ENCODE measurements at places on chromosomes 16 and 17.

DNA sequence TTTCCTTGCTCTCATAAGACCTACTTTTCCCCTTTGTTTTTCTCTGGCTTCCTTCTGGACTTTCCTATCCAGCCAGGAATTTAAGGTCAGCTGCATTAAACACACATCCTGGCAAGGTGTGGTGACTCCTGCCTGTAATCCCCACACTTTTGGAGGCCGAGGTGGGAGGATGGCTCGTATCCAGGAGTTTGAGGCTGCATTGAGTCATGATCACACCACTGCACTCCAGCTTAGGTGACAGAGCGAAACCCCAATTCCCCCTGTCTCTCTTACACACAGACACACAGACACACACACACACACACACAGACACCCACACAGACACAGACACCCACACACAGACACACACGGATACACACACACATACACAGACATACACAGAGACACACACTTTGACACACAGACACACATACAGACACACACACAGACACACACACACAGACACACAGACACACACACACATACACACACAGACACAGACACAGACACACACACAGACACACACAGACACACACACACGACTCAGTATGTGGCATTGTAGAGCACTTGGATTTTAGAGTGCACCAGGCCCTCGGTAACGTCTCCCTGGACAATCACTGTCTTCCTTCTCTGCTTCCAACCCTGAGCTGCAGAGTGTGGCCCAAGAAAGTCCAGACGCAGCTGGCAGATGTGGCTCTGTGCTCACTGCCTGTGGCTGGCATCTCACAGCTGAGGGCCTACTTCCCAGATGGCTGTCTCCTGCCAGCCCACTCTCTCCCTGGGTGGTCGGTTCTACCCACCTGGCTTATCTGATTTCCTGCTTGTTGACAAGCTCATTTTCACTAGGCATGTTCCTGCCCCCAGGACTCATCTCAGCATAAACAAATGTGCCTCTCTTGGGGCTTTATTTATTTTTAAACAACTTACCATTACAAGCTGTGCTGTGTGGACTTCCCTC, 39.0 kb downstream of the NLRP1 start:
- no peak for DNase-seq

GRCh38 chr17:81374890-81375289, 20.4 kb upstream of the BAHCC1 start:
- no peak for DNase-seq

GRCh38 chr16:54890381-54890780, 40.3 kb upstream of the IRX5 start:
- DNase-seq = no peak

DNA sequence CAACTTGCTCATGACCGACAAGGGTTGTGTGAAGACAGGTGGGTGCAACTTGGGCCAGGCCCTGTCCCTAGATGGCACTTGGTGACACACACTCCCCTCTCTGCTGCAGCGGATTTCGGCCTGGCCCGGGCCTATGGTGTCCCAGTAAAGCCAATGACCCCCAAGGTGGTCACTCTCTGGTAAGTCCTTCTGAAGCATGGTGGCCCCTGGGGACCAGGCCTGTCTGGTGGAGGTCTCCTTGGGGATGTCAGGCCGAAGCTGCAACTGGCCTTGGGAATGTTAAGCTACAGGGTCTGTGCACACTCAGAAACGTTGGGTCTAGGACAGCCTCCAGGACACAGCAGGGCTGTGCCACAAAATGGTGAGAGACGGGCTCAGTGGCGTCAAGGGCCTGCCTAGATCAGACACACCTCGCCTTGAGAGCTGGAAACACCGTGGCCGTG, 6.8 kb downstream of the CDK10 start:
- DNase-seq = no peak

DNA sequence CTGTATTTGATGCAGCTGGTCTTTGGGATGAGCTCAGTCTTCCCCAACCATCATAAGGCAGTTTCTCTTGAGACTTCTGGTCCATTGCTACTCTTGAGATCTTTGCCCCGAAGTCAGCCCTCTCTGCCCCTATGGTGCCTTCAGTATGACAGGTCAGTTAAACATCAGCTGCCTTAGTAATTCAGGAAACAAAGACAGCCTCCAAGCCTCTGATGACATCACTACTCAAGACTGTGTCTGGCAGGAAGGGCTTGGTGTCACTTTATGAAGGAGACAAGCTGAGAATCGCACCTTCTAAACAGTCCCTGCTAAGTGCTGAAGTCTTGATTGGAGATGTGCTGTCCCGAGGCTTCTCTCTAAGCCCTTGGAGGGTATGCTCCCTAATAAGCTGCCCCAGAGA, 104.9 kb upstream of the TBX2 start:
- DNase-seq = no peak

DNA sequence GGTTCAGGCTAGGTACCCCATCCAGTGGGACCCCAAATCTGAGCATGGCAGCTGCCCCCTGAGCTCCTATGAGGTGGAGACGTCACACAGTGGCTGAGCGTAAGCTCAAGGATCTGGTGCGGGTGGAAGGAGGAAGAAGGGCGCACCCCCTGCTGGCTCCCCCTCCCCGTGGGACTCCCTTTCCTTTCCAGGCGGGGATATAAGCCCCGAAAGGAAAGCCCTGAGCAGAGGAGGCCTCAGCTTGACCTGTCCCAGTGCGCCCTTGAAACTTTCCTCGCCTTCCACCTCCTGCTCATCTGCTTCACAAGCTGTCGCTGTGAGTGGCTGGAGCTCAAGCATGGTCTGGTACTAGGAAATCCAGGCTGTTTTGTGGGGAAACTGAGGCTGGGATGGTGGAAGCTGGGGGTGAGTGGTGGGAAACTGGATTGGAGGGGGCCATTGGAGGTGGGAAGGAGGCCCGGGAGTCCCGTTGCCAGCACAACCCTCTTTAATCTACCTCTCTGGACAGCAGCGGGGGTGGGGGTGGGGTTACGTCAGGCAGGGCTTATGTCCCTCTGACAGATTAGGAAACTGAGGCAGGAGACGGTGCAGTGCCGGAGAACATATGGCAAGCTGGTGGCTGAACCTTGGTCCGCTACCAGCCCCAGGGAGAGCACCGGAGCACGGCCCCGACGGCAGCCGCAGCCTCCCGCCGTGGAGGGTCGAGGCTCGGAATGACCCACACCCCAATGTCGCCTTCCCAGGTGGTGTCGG, 92.3 kb upstream of the TMEM97 start:
- DNase-seq = no peak
